Urothelium cell line (cell line): ENCODE measurements at places on chromosomes 1 and 21.
A peak's percentile ranks its signal among the peaks of the same experiment; 100 is the strongest.

DNA sequence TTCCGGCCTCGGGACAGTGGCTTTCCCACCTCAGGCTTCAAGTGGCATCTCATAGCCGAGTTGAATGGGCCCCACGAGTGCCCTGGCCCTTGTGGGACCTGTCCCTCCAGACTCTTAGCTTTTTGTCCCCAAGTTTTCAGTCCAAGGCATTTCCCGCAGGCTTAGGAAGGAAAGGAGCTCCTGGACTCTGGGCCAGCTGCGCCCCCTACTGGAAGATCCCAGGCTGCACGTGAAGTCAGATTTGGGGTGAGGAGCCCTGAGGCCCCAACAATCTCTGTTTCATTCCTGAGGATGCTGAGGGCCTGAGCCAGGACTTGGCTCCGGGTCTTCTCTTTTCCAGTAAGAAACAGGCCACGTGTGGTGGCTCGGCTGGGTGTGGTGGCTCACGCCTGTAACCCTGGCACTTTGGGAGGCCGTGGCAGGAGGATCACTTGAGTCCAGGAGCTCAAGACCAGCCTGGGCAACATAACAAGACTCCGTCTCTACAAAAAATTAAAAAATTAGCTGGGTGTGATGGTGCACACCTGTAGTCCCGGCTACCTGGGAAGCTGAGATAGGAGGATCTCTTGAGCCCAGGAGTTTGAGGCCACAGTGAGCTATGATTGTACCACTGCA is 67.4 kb downstream of the ARHGEF10L start:
- DNase-seq = peak; percentile 66

GRCh38 chr1:4087530-4088420 is 187.7 kb upstream of the C1orf174 start:
- DNase-seq = no peak

DNA sequence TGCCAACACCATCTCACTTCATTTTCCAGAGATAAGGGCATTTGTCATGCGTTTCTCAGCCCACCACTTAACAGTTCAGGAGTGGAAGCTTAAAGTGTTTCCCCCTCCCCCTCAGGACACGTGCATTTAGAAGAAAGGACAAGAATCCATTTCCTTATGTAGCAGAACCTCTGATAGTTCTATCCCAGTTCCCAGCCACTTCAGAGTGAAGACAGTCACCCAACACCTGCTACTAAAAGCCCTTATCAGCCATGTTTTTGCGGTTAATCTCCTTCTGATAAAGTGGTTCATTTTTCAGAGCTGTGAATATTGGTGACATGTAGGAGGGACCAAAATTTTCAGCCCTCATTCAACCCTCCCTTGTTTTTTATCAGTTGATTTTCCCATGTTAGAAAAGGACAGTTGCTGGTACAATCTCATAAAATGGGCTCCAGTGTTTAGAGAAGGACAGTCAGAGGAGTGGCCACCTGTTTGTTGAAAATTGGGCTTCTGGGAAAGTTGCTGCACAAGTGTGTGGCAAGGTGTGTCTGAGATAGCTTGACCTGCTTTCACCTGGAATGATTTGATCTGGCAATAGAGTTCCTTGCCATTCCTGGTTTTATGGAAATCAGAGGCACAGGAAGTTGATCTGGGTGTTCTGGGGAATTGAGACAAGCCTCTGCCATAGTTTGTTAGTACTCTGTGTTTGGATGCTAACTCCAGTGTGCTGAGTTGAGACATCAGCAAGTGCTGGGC is 114.0 kb downstream of the PPP1R12B start:
- no peak for DNase-seq

DNA sequence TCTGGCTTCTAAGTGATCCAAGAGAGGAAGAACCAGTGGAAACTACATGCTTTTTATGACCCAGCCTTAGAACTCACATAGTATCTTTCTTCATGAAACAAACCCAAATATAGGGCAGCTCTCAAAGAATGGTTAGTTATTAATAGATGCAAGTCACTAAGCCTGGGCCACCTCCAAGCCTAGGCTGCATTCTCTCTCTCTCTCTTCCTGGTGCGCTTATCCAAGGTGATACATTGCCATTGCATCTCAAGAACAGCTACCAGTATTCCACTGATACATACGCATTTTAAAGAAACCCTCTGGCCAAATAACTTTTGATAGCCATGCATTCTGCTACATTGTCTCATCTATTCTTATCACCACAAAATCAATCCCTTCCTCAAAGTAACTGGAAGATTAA is 455.6 kb upstream of the ADGRL2 start:
- no peak for DNase-seq

GRCh38 chr1:36532810-36533401 is 50.2 kb upstream of the CSF3R start:
- no peak for DNase-seq

- DNase-seq = no peak
Observed at GRCh38 chr1:108593448-108593847, 33.5 kb downstream of the EEIG2 start.

- peak; percentile 93 for DNase-seq
Observed at GRCh38 chr1:178530037-178530402, 17.1 kb downstream of the TEX35 start.

GRCh38 chr1:43227143-43227764 is 42.5 kb upstream of the TMEM125 start:
- peak; percentile 90 for DNase-seq

DNA sequence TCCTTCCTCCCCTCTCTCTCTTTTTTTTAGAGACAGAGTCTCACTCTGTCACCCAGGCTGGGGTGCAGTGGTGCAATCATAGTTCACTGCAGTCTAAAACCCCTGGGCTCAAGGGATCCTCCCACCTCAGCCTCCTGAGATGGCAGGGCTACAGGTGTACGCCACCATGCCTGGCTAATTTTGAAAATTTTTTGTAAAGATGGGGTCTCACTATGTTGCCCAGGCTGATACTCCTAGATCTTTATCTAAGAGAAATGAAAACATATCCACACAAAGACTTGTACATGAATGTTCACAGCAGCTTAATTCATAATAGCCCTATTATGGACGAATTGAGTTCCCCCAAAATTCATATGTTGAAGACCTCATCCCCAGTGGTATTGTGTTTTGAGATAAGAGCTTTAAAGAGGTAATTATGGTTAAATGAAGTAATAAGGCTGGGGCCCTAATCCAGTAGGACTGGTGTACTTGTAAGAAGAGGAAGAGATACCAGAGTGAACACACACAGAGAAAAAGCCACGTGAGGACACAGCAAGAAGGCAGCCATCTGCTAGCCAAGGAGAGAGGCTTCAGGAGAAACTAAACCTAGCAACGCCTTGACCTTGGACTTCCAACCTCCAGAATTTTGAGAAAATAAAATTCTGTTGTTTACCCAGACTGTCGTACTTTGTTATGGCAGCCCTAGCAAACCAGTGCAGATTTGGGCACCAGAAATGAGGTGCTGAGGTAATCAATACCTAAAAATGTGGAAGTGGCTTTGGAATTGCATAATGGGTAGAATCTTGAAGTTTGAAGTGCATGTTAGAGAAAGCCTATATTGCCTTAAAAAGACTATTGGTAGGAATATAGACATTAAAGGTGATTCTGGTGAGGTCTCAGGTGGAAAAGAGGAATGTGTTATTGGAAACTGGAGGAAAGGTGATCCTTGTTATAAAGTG is 13.2 kb downstream of the IFNLR1 start:
- no peak for DNase-seq

- no peak for DNase-seq
Observed at GRCh38 chr1:225526878-225527277, 99.0 kb upstream of the LBR start.

- DNase-seq = no peak
Observed at GRCh38 chr21:38134084-38134873, 122.5 kb upstream of the KCNJ15 start.

- no peak for DNase-seq
Observed at GRCh38 chr21:32140151-32140550, 138.7 kb downstream of the MIS18A start.

- no peak for DNase-seq
Observed at GRCh38 chr1:110559157-110559556, 40.2 kb upstream of the KCNA10 start.

DNA sequence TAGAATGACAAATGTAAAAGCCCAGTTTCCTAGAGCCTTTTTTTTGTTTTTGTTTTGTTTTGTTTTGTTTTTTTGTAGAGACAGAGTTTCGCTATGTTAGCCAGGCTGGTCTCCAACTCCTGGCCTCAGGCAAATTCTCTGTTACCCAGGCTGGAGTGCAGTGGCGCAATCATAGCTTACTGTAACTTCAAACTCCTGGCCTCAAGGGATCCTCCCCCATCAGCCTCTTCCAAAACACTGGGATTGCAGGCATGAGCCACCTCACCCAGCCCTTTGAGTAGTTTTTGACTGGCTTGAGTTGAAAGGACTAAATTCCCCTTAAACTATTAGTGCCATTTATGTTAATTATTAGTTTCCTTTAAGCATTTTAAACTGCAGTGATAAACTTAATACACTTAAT is 28.8 kb upstream of the ZBTB18 start:
- DNase-seq = no peak

DNA sequence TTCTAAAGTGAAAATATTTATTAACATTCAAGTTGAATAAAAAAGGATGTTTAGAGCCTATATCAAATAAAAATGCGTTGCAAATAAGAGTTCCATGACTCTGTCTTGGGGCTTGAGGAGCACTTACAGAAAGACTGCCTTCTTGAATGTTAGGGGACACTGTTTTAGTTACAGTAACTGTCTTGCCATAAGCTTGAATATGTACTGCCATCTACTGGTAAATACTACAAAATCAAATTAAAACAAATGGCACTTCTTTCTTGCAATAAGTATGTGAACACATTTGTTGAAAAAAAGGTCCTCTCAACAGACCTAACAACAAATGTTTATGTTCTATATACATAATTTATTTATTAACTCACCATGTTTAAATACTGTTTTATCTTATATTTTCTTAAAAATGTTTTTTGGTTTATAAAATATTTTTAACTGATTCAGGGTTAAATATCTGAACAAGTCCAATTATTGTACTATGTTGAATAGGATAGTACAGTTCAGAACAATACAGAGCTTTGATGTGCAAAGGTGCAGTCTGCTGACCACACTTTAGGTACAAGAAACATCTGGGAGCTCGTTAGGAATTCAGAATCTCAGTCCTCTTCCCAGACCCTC is 199.5 kb downstream of the LRRIQ3 start:
- DNase-seq = peak; percentile 24

GRCh38 chr1:24168245-24168644 is 18.8 kb downstream of the IFNLR1 start:
- DNase-seq = no peak

DNA sequence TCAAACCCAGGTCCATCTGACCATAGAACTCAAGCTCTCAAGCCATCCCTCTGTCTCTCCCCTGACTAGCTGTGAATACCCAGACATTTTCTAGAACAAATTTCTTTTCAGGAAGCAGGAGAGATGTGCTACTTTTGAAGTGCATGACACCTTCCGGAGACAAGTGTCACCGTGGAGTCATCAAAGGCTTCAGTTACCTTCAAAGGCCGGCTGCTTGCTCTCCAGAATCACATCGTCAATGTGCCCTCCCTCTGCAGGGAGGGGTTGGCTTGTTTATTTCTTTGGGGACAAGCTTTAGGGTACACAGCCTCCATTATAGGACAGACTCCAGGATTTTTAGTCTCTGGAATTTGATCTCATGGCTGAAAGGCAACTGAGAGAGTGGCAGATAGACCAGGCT is 37.7 kb upstream of the IGSF21 start:
- DNase-seq = no peak

DNA sequence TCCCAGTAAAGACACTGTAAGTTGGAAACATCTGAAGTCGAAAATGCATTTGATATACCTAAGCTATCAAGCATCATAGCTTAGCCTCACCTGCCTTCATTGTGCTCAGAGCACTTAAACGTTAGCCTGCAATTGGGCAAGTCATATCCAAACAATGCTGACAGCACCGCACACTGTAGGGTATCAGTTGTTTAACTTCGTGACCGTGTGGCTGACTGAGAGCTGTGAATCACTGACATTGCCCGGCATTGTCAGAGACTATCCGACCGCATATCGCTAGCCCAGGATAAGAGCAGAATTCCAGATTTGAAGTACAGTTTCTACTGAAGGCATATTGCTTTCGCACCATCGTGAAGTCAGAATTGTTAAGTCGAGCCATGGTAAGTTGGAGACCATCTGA is 41.5 kb downstream of the GALNT2 start:
- no peak for DNase-seq

- DNase-seq = peak; percentile 24
Observed at GRCh38 chr1:88276163-88276562, 407.9 kb upstream of the PKN2 start.

DNA sequence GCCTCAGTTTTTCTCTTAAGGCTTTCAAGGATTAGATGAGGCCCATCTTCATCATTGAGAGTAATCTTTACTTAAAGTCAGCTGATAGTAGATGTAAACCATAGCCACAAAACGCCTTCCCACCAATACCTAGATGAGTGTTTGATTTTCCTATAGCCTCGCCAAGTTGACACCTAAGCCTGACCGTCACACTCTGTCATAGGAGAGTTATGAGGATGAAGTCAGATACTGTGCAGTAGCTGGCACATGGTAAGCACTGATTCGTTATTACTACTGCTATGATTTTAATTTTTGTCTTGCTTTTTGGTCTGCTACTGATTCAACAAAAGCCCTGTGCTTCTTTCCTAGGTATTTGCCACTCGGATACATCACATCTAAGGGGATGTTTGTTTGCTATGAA is 395.5 kb downstream of the RPS6KC1 start:
- DNase-seq = no peak

GRCh38 chr1:74835051-74835450 is 102.1 kb downstream of the TYW3 start:
- DNase-seq = no peak

GRCh38 chr1:183195142-183195574 is 9.1 kb downstream of the LAMC2 start:
- DNase-seq = peak; percentile 49

GRCh38 chr21:19076031-19076430 is 672.4 kb upstream of the TMPRSS15 start:
- no peak for DNase-seq

DNA sequence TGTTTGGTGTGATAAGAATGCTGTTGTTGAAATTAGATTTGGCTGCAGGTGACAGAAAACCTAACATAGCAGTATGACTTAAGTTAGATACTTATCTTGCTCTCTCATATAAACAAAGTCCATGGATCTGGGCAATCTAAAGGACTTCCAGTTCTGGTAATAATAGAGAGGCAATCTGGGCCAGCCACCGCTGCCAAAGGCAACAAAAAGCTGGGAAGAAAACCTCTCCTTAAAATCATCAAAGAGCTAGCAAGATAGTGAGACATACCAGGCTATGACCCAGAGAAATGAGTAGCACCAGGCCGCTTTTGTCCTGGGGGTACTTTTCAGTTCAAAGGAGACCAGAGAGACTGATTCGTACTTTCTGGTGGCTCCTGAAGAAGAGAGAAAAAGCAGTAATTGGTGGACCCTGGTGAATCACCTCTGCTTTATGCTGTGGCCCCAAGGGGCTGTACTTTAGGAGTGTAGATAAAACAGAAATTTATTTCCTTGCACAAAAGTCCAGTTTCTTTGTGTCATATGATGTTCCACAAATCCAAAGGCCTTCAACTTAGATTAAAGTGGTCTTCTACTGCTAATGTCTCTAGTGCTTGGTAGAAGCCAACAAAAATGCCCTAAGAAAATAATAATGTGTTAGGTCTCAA is 125.4 kb downstream of the TBX19 start:
- DNase-seq = no peak

GRCh38 chr1:4267381-4268261 is 367.5 kb upstream of the C1orf174 start:
- no peak for DNase-seq

- no peak for DNase-seq
Observed at GRCh38 chr1:211762206-211762605, 68.4 kb downstream of the LPGAT1 start.

GRCh38 chr1:18794561-18794960 is 64.9 kb downstream of the TAS1R2 start:
- peak; percentile 23 for DNase-seq
